ENCODE measurements at places on chromosomes 4 and X.

DNA sequence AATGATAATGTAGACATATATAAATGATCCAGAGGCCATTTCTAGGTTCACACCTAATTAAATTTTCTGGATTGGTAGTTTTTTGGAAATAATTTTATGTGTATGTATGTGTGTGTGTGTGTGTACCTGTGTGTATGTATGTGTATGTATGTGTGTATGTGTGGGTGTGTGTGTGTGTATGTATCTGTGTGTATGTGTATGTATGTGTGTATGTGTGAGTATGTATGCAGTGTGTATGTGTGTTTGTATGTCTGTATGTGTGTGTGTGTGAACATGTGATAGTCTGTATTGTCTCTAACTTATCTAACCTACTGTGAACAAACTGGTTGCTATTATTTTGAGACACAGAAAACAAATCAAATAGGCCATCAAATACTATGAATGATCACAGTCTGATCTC lies 152.6 kb downstream of the COL25A1 start:
- H3K27ac ChIP-seq, result no peak overlapping the region
- no peaks in the 10 kb centered on the region for H3K27me3 ChIP-seq
- H3K36me3 ChIP-seq, result no peaks in the 10 kb centered on the region

DNA sequence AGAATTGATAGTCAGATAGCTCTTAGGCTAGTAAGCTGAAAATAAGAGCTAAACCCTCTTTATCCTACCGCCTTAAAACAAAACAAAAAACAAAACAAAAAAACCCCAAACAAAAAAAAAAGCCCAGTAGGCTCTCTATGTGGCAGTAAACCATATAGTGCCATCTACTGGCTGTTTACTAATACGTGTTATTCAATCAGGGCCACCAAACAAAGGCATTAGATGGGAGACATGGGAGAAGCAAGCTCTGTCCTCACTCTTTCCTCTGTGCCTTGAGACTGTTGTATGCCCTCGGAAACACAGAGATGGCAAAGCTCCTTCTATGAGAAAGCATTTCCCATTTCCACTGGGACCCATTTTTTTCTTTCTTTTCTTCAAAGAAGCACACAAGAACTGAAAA lies 148.8 kb upstream of the MID1 start:
- H3K27me3 ChIP-seq, result no peaks in the 10 kb centered on the region
- H3K27ac ChIP-seq, result no peak overlapping the region
- no peaks in the 10 kb centered on the region for H3K36me3 ChIP-seq
- H3K4me1 ChIP-seq, result no peaks in the 10 kb centered on the region
- no peak for DNase-seq
- H3K4me3 ChIP-seq, result no peak overlapping the region

- no peaks in the 10 kb centered on the region for H3K36me3 ChIP-seq
- no peaks in the 10 kb centered on the region for H3K4me1 ChIP-seq
- H3K27me3 ChIP-seq, result no peaks in the 10 kb centered on the region
- no peak overlapping the region for H3K4me3 ChIP-seq
Measured at GRCh38 chrX:8906299-8906938, 105.2 kb upstream of the FAM9A start.

DNA sequence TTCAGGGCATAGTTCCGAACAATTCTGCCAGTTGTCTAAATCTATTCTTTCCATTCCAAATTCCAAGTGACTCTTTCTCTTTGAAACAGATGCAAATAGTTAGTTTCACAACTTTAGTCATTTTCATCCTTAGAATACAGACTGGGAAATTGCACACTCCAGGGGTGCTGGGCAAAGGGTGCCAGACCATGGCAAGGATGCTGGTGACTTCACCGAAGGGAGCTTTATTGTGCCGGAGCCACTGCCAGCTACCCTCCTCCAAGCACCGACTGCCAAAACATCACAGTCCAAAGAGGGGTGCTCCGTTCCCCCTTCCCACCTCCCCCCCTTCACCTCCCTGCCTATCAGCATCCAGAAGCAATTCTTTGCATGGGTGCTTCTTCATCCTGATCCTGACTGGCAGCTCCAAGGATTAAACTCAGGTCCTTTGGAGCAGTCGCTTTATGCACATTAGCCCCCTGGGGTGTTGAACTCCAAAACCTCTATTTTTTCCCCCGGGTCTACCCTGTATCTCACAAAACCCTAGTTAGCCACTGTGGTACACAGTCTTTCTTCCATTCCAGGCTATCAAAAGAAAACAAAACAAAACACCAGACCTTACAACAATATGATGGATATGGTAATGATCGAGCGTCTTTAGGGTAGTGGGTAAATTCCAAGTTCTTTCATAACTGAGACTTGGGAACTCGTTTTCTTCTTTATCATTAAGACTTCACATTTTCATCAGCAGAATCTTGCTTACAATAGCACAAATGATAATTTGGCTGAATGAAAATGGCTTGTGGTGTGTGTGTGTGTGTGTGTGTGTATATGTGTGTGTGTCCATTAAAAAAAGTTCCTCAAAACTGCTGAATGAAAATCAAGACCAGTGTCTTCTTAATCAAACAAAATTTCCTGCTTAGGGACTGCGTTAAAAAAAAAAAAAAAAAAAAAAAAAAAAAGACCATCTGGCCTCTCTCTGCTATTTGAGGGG lies 28.7 kb downstream of the MID1 start:
- DNase-seq, result no peak
- H3K36me3 ChIP-seq, result no peaks in the 10 kb centered on the region
- H3K27ac ChIP-seq, result no peak overlapping the region
- no peaks in the 10 kb centered on the region for H3K27me3 ChIP-seq

- H3K27ac ChIP-seq, result no peak overlapping the region
- no peak for DNase-seq
- H3K4me3 ChIP-seq, result no peak overlapping the region
- no peaks in the 10 kb centered on the region for H3K4me1 ChIP-seq
Measured at GRCh38 chrX:128816919-128817318, 706.4 kb downstream of the SMARCA1 start.

DNA sequence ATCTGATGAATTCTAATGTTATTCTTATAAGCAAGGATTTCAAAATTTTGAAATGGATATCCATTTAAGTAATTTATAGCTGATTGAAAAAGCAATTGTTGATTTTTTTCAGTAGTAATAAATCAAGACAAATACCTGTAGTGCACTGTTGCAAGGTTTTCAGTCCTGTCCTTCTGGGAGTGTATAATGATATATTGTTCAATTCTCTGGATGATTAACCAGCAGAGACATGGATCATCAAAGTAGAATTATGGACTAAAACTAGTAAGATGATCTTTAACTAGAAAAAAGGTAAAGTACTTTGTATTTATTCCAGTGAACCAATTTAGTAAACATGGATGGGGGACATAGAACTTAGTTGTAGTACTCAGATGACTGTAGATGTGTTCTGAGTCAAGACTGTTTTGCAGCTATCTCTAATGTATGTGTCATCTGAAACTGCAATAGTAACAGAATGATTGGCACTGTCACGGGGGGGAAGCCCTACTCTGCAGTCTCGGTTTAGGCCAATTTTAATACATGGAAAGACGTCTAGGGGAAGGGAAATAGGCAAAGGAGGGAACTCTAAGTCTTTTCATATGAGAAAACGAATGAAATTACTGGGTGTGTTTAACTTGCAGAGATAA lies 121.9 kb downstream of the GLRA3 start:
- H3K4me1 ChIP-seq, result no peaks in the 10 kb centered on the region
- no peaks in the 10 kb centered on the region for H3K27me3 ChIP-seq
- H3K27ac ChIP-seq, result no peak overlapping the region
- DNase-seq, result no peak
- H3K4me3 ChIP-seq, result no peak overlapping the region
- no peaks in the 10 kb centered on the region for H3K36me3 ChIP-seq

DNA sequence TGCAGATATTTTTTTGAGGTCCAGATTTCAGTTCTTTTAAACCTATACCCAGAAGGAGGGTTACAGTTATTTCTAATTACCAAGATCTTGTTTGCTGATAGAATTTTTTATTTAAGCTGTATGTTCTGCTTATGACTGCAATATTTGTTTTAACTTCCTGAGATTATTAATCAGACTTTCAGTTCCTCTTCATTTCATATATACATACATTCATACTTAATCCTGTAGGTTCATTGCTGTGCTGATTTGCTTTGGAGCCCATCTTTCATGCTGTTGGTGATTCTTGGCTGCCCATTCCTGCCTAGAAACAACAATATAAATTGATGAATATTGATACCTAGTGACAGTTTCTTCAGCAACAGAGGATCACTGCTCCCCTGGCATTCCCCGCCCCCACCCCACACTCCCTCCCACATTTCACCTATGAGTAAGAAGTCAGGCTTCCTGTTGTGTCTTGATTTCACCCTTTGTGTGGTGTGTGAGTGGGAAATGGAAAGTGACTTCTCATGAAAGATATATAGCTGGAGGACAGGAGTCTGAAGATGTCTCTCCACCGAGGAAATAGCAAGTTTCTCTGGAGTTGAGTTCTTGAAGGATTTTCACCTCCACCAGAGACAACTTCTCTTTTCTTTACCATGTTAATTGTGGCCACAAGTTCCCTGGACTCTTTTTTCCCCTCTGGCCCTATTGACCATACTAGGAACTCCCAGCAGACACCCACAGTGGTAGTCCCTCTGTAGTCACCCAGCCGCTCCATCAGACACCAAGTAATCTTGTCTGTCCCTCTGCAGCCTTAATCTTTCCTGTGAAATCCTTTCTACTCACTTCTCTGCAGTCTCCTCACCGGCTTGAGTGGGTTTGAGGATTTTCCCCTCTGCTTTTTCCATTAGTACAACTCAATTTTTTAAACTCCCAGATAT lies 118.4 kb downstream of the ASB9 start:
- H3K36me3 ChIP-seq, result no peaks in the 10 kb centered on the region
- H3K4me3 ChIP-seq, result no peak overlapping the region
- no peaks in the 10 kb centered on the region for H3K27me3 ChIP-seq
- DNase-seq, result no peak
- no peak overlapping the region for H3K27ac ChIP-seq

DNA sequence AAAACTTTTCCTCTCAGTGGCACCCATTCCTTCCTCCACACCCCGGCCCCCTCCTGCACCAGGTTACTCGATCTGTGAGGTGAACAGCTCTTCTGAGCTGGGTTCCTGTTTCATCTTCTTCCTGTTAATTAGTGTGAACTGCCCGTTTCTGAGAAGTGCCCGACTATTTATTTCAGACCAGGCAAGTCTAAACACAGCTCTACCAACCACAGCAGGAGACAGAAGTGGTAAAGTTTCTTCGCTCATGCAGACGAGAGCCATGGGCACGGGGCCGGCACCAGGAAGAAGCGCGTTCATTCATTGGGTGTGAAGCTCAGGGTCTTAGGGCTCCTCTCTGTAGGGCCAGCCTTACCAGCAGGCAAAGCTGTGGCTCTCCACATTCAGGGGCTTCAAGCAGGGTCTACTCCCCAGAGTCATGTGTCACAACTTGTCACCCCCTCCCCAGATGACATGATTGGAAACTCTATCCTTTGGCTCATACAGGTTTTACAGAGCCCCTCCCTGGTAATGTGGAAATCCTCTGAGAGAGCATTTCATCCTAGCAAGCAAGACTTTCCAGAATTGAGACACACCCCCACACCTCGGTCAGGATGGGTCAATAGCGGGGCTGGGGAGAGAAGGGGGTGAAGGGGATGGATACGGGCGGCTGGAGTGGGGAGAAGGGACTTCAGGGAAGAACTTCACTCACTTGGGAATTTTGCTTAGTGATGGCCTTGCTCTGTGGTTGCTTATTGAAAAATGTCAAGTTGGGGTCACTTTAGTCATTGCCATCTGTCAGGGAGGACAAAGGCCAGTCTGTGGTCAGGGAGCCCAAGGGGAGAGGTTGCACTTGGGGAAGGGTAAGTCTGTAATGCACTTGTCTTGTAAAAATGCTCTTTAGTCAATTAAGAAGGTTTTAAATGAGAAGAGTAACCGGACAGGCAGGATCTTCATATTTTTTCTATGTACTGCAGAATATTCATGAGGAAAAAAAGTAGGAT lies 121.6 kb upstream of the TRIM2 start:
- H3K36me3 ChIP-seq, result no peaks in the 10 kb centered on the region
- H3K4me3 ChIP-seq, result no peak overlapping the region
- peak; percentile 23 for DNase-seq
- no peak overlapping the region for H3K27ac ChIP-seq

DNA sequence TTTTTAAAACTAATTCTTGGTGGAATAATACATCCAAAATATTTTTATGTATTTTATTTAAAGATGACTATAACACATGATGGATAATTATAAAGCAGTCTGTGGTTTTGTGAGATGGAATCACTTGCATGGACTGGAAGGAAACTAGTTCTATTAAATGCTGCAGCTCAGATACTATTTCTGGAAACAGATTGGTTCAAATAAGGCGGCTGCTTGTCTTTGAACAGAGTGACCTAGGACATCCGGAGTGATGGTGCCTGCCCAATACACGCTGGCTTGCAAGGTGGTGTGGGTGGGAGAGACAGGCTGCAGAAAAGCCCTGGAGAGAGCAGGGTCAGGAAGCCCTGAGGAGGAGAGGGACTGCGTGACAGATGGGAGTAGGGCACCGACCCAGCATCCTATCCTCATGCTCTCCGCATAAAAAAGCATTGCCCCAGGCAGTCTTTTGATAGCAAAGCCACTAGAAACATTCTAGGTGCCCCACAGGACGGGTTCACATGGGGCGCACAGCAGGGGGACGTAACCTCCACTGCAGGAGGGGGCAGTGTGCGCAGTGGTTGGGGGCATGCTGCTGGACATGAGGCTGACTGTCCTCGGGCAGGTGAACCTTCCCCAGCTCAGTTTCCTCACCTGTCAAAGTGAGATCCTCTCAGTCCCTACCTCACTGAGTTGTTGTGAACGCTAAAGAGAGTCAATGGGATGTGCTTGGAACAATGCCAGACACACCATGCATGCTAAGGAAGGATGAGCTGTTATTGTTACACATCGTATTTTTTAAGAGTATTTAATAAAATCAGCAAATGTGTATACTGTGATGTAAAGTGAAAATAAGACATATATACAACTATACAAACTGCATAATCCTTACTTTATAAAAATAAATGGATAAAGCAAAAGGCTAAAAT lies 71.3 kb downstream of the EVC2 start:
- H3K4me1 ChIP-seq, result no peaks in the 10 kb centered on the region
- H3K27ac ChIP-seq, result no peak overlapping the region
- DNase-seq, result no peak
- H3K4me3 ChIP-seq, result no peak overlapping the region
- no peaks in the 10 kb centered on the region for H3K27me3 ChIP-seq

DNA sequence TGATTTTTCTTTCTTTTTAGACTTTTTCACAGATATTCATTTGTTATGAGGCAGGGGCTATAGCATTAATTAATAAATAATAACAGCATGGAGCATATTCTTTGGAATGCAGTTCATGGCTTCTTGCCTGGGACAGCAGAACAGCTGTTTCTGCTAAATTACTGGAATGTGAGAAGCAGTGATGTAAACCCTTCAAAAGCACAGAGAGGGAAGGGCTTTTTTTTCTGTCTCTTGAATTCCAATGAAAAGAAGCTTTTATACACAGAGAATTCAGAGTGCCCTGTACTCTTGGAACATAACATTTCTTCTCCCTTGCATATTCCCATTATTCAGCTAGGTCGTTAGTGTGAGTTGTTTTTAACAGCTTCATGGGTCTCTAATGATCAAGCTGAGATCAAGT lies 28.5 kb upstream of the ANK2 start:
- no peak overlapping the region for H3K27ac ChIP-seq
- no peaks in the 10 kb centered on the region for H3K4me1 ChIP-seq
- H3K36me3 ChIP-seq, result no peaks in the 10 kb centered on the region
- no peak for DNase-seq
- no peaks in the 10 kb centered on the region for H3K27me3 ChIP-seq

GRCh38 chr4:146814750-146815149 lies 130.9 kb downstream of the TTC29 start:
- no peak overlapping the region for H3K4me3 ChIP-seq
- H3K4me1 ChIP-seq, result no peaks in the 10 kb centered on the region
- DNase-seq, result no peak
- H3K36me3 ChIP-seq, result no peaks in the 10 kb centered on the region

Measured in prostate gland (tissue), 2 donors.